ENCODE measurements at places on chromosomes 16 and 17.

GRCh38 chr16:79013930-79014660, 586.4 kb downstream of the MAF start:
- DNase-seq: no peak

DNA sequence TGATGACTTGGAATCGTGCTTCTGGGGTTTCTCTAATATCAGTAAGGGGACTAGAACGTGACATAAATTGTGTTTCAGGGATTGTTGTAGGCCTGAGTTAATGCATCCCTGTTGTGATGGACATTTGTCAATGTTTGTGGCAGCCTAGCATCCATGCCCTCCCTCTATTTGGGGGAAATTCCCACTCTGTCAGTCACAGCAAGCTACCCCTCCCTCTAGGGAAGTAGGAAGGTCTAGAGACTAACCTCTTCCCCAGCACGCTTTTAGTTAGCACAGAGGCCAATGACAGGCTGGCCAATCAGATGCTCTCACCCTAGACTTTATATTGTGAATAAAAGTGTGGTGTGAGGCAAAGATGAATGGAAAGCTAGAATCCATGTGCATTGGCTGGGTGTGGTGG, 32.4 kb upstream of the NF1 start:
- no peak for DNase-seq

- DNase-seq: no peak
These were observed 59.9 kb downstream of the PRMT7 start for GRCh38 chr16:68370581-68371275.

DNA sequence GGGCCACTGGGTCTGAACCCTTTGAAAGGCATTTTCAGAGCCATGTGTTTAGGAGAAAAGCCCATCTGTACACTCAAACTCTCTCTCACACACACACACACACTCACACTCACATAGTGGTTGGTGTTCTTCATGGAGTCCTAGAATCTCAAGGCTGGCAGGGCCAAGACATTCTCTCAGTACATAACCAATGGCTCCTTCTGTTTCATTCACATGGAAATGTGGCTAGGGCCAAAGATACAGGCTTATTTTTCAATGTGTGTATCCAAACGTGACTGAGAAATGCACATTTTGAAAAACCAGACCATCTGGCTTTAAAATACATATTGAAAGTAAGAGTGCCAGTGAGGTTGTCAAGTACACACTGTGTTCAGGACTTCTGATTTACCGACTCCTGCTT, 59.0 kb upstream of the SALL1 start:
- DNase-seq: no peak

- peak; percentile 26 for DNase-seq
These were observed at the start of gene MLKL for GRCh38 chr16:74700438-74701225. Gene MLKL, minus strand, starts transcription at chr16:74700862. Its CDS starts 5,105 bp downstream, at chr16:74695757.

GRCh38 chr16:54540525-54541180, 254.1 kb upstream of the IRX3 start:
- no peak for DNase-seq

- no peak for DNase-seq
These were observed 24.4 kb upstream of the ADCY9 start for GRCh38 chr16:4140652-4141051.

DNA sequence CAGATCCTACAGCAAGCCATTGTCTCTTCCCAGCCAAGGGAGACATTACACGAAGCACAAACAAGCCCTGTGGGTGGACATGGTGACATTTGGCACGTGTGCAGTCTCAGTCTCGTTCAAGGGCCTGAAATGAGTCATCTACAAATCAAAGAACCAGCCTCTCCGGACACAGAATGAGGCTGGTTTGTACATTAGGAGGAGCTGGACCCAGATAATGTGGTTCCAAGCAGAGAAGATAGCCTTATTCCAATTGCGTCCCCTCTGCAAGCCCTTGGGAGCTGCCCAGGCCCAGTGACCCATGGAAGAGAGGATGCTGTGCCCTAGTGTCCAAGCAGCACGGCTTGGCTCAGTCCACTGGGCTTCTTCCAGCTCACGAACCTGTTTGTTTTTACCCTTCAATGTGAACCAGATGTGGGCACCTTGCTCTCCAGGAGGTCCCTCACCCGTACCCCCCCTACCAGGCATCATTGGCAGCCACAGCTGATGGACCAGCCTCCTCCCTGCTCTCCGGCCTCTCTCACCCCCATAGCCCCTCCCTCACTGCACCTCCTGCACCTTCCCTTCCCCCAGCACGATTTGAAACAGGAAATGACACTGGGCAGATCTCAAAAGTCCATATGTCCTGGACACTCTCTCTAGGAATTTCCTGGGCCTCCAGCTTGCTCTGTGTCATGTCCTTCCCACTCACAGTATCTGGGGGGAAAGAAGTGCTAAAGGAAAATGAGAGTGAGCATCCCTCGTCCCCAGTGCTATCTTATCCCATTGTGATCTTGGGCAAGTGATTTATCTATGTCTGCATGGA, 26.2 kb downstream of the KPNA2 start:
- no peak for DNase-seq

- DNase-seq: no peak
These were observed 11.6 kb upstream of the GRB2 start for GRCh38 chr17:75417054-75417580.

DNA sequence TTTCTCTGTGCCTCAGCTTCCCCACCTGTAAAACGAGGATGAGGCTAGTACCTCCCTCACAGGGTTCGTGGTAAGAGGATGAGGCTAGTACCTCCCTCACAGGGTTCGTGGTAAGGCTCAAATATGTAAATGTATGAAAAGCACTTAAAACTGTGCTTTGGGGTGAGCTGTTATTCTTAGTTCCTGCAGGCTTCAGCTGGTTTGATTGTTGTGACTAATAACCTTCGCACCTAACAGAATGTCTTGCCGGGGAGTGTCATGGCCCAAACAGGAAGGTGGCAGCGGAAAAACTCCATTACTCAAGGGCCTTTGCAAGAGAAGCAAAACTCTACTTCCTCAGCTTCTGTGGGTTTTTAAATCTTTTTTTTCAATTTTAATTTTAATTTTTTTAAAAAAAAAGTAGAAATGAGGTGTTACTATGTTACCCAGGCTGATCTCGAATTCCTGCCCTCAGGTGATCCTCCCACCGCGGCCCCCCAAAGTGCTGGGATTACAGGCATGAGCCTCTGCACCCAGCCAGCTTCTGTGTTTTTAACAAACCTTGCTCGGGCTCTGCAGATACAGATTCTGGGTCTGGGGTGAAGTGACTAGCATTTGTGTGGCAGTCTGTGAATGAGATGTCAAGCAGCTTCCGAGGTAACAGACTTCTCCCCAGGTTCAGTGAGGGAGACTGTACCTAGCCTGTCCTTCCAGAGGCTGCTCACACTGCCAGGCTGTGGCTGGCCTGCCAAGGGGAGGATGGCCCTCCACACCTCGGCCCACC, 103.0 kb downstream of the RAB11FIP4 start:
- DNase-seq: no peak

DNA sequence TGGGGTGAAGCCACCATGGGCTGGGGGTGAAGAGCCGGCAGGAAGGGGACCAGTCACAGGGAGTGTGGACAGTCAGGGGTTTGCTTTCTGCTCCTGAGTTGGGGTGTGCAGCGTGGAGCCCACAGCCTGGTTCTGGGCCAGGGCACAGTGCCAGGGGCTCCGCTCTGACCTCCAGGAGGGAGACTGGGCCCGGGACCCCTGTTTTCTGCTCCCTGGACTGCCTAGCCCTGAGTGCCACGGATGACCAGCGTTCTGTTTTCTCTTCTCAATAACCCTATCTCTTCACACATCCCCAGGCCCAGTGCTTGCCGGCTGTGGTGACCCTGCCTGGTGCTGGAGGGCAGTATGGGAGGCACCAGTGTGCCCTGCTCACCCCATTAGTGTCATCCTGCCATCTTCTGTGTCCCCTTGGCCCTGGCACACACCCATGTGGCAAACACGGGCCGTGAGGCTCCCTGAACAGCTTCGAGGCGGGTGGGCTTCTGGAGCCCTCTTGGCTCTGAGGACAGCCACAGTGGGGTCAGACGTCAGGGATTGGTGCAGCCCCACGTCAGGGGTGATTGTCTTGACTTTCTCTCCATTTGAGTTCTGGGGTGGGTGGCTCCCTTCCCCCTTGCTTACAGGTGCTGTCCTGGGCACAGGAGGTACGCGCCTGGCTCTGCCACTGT, 1.1 kb downstream of the CEMP1 start:
- no peak for DNase-seq

- no peak for DNase-seq
These were observed 10.9 kb downstream of the UBALD2 start for GRCh38 chr17:76276069-76276431.

GRCh38 chr16:49688036-49688697, 167.7 kb downstream of the ZNF423 start:
- DNase-seq: no peak

DNA sequence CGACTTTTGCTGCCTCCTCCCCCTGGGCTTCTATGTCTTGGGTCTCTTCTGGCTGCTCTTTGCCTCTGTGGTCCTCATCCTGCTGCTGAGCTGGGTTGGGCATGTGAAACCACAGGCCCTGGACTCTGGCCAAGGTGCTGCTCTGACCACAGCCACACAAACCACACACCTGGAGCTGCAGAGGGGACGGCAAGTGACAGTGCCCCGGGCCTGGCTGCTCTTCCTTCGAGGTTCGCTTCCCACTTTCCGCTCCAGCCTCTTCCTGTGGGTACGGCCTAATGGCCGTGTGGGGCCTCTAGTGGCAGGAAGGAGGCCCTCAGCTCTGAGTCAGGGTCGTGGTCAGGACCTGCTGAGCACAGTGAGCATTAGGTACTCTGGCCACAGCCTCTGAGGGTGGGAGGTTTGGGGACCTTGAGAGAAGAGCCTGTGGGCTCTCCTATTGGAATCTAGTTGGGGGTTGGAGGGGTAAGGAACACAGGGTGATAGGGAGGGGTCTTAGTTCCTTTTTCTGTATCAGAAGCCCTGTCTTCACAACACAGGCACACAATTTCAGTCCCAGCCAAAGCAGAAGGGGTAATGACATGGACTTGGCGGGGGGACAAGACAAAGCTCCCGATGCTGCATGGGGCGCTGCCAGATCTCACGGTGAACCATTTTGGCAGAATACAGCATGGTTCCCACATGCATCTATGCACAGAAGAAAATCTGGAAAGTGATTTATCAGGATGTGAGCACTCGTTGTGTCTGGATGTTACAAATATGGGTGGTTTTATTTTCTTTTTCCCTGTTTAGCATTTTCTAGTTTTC, 2.3 kb downstream of the GP1BA start:
- DNase-seq: no peak
